ENCODE measurements at places on chromosomes 4 and X.

DNA sequence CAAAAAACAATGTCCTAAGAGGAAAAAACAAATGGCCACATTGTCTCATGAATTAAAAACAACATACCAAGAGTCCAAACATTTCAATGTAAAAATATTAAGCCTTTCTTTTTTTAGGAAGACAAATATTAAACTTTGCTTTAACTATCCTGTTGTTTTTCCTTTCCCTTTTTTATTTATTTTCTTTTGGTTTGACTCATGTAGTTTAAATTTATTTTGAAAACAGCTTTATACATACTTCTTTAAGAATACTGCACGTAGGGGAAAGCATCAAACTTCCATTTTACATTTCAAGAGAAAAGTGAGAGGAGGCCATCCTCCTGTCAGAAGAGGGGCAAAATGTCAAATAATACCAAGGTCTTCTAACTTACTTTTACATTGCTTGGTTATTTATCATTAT is 8.7 kb downstream of the GAB1 start:
- no peaks in the 10 kb centered on the region for H3K27me3 ChIP-seq
- no peak overlapping the region for H3K4me3 ChIP-seq
- H3K4me1 ChIP-seq, result peaks cover 9% of the 10 kb centered on the region
- H3K36me3 ChIP-seq, result peaks cover 4% of the 10 kb centered on the region
- DNase-seq, result no peak

DNA sequence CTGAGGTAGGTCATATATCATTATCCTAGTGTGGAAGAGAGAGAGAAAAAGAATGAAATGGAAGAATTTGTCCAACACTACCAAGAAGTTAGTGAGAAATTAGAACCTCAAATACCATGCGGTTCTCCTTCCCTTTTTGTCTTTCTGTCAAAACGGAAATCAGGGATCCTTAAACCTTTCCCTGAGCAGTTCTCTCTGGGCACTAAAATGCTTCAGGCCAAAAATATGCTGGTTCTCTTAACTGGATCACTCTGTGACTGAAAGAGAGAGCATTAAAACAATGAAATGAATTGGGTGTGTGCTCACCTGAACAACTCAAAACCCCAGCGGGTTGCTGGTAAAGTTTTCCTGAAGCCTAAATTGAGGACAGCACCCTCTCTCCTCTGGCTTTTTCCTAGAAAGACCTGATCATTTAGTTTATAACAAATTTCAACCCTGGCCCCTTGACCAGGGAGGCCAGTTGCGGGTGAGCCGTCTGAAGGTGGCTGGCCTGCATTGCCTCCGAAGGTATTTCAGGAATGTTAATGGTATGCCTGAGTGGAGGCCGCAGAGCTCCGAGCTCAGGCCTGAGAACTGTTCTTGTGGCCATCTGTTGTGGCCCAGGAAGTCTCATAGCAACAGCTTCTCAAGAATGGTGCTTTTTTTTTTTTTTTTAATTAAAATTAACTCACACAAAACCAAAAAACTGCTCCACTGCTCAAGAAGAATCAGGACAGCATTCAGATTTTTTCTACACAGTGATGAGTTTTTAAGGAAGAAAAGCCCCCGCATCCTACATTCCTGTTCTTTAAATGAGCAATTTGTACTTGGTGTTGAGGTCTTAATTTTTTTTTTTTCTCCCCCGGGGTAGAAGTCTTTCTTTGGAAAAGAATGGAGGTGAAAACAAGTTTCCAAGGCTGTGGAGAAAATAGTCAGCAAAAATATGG is 155.1 kb downstream of the SHROOM3 start:
- H3K36me3 ChIP-seq, result no peaks in the 10 kb centered on the region
- peak overlapping the region; percentile 87 for H3K27ac ChIP-seq
- H3K4me3 ChIP-seq, result peak overlapping the region; percentile 2
- H3K4me1 ChIP-seq, result peaks cover 19% of the 10 kb centered on the region
- peak; percentile 53 for DNase-seq
- peaks cover 2% of the 10 kb centered on the region for H3K27me3 ChIP-seq

- no peaks in the 10 kb centered on the region for H3K36me3 ChIP-seq
- no peak overlapping the region for H3K27ac ChIP-seq
- no peaks in the 10 kb centered on the region for H3K4me1 ChIP-seq
- H3K4me3 ChIP-seq, result no peak overlapping the region
Observed at GRCh38 chrX:15864629-15865028, 10.0 kb upstream of the AP1S2 start.

GRCh38 chrX:122046226-122046625 is 998.8 kb downstream of the GLUD2 start:
- no peak overlapping the region for H3K27ac ChIP-seq
- no peaks in the 10 kb centered on the region for H3K27me3 ChIP-seq
- no peak overlapping the region for H3K4me3 ChIP-seq

DNA sequence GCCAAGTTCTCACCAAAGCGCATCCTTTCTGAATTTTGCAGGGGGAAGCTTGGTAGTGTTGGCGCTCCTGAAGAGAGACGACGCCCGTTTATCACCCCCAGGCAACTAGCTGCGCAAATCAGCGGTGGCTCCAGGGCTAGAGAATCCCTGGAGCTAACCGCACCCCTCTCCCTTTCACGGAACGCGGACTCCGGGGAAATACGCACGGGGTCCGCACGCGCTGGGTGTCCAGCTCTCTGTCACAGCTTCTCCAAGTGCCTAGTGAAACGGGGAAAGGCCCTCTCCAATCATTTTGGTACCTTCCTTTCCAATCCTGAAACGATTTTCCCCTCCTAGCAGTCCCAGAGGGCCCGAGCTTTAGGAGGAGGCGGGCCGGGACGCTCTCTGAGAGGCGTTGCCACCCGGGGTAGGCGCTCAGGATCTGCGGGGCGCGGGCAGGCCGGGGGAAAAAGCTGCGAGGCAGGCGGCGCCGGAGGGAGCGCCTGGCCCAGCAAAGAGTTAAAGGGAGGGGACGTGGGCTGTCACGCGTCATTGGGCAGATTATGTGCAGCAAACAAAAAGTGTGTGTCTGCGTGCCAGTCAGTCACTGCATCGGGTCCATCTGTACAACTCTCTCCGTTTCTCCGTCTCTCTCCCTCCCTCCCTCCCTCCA is at the start of gene PRDM8:
PRDM8 (plus strand) TSS at position 582 of the 652 bp plus-strand sequence. CDS start 2,578 bp downstream, outside the sequence.
- DNase-seq, result peak; percentile 41
- H3K36me3 ChIP-seq, result peaks cover 42% of the 10 kb centered on the region
- H3K27ac ChIP-seq, result peak within 1 kb of the TSS; percentile 36
- H3K27me3 ChIP-seq, result peaks cover 39% of the 10 kb centered on the region
- H3K4me3 ChIP-seq, result peak within 1 kb of the TSS; percentile 86

DNA sequence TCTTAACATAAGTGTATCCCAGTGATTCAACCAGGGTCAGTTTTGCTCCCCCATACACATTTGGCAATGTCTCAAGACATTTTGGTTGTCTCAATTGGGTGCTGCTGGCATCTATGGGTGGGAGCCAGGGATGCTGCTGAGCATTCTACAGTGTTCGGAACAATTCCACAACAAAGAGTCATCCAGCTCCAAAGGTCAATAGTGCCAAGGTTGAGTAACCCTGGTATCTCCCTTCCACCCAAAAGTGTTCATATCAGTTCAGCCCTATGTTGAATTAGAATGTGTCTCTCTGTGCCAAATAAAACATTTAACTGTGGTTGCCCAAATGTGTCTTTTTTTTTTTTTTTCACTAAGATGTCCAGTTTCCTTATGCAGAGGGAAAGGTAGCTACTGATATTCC is 129.4 kb upstream of the RAI2 start:
- peaks cover 2% of the 10 kb centered on the region for H3K4me1 ChIP-seq
- no peak overlapping the region for H3K4me3 ChIP-seq

DNA sequence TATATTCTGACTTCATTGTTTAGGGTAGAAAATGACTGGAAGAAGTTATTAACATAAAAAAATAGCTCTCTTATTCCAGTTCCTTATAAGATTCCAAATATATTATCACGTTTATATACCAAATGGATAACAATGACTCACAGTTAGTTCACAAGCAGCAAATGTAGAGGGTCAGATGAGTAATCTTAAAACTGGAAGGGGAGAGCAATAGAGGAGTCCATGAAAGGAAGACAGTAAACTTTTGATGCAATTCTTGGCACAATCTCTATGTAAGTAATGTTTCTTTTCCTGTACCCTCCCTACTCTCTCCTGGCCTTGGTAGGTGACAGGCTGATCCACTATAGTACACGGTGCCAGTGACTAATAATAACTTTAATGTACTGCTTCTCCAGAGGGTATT is 259.0 kb upstream of the TRPC5 start:
- H3K4me1 ChIP-seq, result no peaks in the 10 kb centered on the region
- H3K27me3 ChIP-seq, result peaks cover 1% of the 10 kb centered on the region
- DNase-seq, result no peak
- no peak overlapping the region for H3K4me3 ChIP-seq

DNA sequence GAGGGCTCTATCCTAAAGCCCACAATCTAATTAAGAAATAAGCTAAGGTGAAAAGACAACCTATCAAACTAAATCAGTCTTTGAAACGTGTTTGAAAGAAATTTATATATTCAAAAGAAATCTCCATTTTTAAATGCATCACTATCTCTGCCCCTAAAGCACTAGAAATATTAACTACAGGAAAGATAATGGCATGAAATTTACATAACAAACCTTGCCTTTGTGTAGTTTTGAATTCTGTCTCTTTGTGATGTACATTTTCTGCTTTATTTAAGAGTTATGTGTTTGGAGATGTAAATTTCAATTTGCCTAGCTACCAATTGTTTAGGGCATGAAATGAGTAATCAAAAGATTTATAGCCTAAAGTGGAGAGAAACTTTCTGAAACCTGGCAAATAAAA is 286.1 kb upstream of the TBX22 start:
- H3K27me3 ChIP-seq, result no peaks in the 10 kb centered on the region
- no peak overlapping the region for H3K27ac ChIP-seq
- peaks cover 4% of the 10 kb centered on the region for H3K4me1 ChIP-seq
- no peak overlapping the region for H3K4me3 ChIP-seq
- no peaks in the 10 kb centered on the region for H3K36me3 ChIP-seq
- DNase-seq, result no peak

DNA sequence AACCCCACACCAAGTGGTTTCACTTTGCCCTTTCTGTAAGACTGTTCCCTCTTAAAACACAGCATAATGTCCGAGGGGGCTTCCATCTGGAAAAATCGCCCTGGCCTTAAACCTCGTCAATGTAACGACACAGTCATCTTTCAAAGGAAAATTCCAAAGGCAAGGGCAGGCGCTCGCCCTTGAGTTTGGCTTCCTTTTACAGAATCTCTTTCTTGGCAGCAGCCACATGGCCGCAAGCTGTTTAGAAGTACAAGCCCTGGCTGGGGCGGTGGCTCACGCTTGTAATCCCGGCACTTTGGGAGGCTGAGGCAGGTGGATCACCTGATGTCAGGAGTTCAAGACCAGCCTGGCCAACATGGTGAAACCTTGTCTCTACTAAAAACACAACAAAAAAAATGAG is 27.1 kb upstream of the GRPEL1 start:
- no peak for DNase-seq
- H3K4me1 ChIP-seq, result no peaks in the 10 kb centered on the region
- H3K4me3 ChIP-seq, result no peak overlapping the region
- no peak overlapping the region for H3K27ac ChIP-seq
- no peaks in the 10 kb centered on the region for H3K36me3 ChIP-seq

DNA sequence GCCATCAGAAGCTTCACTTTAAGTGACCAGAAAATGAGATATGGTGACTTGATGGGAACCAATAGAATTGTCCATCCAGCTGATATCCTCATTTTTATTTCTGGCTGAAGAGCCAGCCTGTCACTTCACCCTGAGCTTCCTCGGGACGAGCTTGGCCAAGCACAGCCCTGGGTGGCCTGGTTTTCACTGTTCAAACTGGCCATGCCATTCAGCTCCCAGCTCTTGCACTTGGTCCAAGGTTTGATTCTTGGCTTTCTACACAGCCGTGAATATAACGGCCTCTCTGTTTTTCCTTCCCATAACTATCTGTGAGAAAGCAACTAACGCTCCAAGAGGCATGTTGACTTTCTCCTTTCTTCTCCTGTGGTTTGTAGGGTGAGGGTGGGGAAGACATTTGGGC is 71.9 kb downstream of the LIMCH1 start:
- peaks cover 29% of the 10 kb centered on the region for H3K4me1 ChIP-seq
- H3K27ac ChIP-seq, result no peak overlapping the region
- H3K4me3 ChIP-seq, result no peak overlapping the region
- DNase-seq, result no peak
- H3K36me3 ChIP-seq, result peaks cover 42% of the 10 kb centered on the region

- peaks cover 10% of the 10 kb centered on the region for H3K36me3 ChIP-seq
- peaks cover 8% of the 10 kb centered on the region for H3K27me3 ChIP-seq
- no peak for DNase-seq
Observed at GRCh38 chr4:76782837-76783236, 115.1 kb downstream of the SOWAHB start.

- H3K4me1 ChIP-seq, result no peaks in the 10 kb centered on the region
- no peak for DNase-seq
- peaks cover 1% of the 10 kb centered on the region for H3K27me3 ChIP-seq
- no peaks in the 10 kb centered on the region for H3K36me3 ChIP-seq
- no peak overlapping the region for H3K27ac ChIP-seq
- no peak overlapping the region for H3K4me3 ChIP-seq
Observed at GRCh38 chr4:181799561-181800069, 443.6 kb upstream of the TENM3 start.

DNA sequence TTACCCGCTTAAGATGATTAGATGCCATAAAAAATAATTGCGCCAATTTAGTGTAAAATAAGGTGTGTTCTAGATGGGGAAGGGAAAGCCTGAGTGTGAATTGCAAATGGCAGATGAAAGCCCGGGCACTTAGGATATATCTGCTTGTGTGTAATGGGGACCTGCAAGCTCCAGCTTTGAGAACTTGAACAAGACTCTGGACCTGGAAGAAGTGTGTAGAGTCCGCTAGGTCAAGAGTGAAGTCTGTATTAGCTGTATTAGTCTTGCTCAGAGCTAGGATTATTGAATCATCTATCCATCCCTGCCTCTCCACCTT is 4.2 kb downstream of the NEUROG2 start:
- peaks cover 38% of the 10 kb centered on the region for H3K27me3 ChIP-seq
- H3K4me3 ChIP-seq, result no peak overlapping the region
- no peak for DNase-seq
- peaks cover 5% of the 10 kb centered on the region for H3K36me3 ChIP-seq
- no peak overlapping the region for H3K27ac ChIP-seq

GRCh38 chr4:28357990-28358389 is 1497.3 kb downstream of the STIM2 start:
- H3K27ac ChIP-seq, result no peak overlapping the region
- H3K36me3 ChIP-seq, result no peaks in the 10 kb centered on the region
- no peak overlapping the region for H3K4me3 ChIP-seq

DNA sequence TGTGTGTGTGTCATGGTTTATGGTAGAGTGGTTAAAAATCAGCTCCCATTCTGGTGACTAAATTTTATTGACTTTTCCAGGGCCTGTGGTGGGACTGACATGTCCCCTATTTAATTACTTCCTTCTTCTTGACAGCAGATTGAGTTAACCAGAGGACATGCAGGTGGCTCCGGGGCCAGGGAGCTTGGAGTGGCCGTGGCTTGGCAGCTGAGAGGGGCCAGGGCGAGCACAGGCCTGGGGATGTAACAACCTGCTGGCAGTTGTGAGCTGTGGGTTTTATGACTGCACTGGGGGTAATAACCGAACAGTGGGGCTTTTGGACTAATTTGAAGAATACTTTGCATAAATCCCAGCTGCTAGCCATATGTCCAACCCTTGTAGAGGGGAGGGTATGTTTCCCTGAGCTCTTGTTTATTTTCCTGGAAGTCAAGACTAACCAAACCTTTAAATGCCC is 186.0 kb downstream of the MID1IP1 start:
- no peaks in the 10 kb centered on the region for H3K4me1 ChIP-seq
- H3K36me3 ChIP-seq, result no peaks in the 10 kb centered on the region
- no peak overlapping the region for H3K27ac ChIP-seq
- H3K4me3 ChIP-seq, result no peak overlapping the region

- H3K4me3 ChIP-seq, result no peak overlapping the region
- H3K27ac ChIP-seq, result no peak overlapping the region
- H3K27me3 ChIP-seq, result peaks cover 4% of the 10 kb centered on the region
- no peak for DNase-seq
Observed at GRCh38 chr4:153647975-153648374, 36.1 kb upstream of the TLR2 start.

All from endothelial cell (in vitro differentiated cells).